ENCODE measurements at places on chromosomes 16 and 17.

GRCh38 chr16:17416461-17417311, 54.1 kb downstream of the XYLT1 start:
- DNase-seq, result no peak

DNA sequence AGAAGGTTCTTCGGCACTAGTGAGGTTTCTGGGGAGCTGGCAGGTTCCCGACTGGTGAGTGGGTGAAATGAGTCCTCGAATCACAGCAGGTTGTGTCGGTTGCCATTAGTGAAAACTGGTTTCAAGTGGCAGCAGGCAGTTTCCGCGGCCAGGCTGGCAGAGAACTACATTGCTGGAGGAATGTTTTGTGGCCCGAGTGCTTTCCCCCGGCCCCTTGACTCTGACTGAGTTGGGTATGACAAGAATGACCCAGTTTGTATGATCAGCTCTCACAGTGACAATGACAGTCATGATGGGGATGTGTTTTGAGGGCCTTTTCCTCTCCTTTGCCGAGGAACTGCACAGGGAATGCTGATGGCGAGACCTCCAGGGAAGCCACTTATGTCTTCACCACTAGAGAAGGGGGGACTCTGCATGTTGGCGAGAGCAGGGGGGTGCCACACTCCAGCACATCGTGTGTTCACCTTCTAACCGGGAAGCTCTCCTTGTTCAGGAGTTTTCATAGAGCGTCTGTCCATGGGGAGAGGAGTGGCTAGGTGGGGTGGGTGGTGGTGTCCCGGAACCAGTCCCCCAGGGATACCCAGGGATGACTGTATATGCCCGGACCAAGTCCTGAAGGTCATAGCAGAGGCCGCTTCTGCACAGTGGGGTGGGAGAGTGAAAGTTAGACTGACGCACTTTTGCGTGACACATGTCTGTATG, 206.0 kb upstream of the CHMP6 start:
- no peak for DNase-seq

DNA sequence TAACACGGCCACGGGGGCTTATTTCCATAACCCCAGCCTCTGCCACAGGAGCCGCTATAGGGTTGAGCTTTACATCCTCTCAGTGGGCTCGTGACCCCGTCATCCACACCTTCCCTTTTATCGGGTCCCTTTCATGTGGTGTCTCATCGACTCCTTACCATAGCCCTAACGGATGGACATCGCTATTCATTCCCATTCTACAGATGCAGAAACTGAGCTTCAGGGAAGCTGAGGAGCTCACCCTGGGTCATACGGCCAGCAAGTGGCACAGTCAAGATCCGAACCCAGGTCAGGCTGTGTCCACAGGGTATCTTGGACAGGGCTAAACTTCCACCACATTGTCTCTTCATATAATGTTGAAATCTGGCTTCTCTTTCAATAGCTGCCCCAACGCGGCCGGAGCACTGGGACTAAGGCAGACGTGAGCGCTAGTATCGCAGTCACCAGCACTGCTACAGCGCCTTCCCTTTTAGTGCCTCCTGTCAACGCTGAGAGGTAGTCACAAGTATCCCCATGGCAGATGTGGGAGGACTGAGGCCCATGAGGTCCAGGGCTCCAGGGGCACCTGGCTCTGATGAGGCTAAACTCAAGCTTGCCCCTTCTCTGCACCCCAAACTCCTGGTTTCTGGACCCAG, 50.8 kb downstream of the SOCS1 start:
- DNase-seq, result no peak

- no peak for DNase-seq
These were observed 6.2 kb upstream of the SLC25A19 start for GRCh38 chr17:75295201-75296158.

- no peak for DNase-seq
These were observed 471.2 kb upstream of the HSBP1 start for GRCh38 chr16:83336603-83337002.

DNA sequence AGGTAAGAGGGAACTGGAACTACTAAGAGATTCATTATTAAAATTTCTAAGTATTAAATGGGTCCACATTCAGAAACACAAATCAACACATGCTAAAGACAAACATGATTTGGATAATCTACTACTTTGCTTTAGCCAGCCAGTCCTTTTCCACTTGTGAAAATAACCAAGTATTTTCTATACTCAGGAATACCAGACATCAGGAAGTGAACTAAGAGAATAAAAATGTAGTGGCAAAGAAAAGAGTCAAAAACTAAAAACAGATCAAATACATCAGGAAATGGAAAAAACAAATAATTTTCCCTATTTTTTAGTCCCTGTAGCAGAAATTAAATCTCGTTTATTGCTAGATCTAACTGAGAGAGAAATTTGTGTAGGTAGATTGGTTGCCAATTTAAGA, 78.0 kb downstream of the MYO1D start:
- no peak for DNase-seq

- no peak for DNase-seq
These were observed 4.8 kb upstream of the UTS2R start for GRCh38 chr17:82366749-82367148.

DNA sequence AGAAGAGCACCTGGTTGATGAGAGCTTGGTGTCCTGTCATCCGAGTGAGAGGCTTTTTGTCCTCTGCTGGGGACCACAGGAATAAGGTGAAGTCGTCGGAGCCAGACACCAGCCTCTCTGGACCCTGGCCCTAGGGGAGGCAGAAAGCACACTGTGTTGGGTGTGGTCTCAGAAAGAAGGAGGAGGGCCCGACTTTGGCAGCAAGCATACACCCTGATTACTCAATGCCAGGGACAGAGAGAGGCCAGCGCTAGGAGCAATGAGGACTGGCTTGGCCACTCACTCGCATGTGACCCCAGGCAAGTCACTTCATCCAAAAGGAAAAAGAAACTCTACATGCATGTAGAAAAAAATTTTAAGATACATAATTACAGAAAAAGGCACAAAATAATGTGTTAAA, 6.8 kb downstream of the NLE1 start:
- no peak for DNase-seq

DNA sequence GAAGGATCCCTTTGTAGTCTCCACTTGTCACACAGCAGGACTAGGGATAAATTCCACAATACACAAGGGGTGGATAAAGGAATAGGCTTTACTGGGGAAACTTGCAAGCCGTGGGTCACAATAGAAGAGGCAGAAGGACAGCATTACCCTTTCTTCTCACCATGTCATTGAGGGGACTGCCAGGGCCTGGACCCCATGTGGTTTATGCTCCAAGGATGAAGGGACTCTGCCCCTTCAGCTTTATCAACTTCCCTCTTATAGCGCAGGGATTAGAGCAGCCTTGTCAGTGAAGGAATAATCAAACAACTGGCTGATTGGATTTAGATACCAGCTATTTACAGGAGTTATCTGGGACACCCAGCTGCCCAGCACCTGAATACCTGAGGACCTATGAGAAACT, 89.8 kb downstream of the HS3ST2 start:
- no peak for DNase-seq

DNA sequence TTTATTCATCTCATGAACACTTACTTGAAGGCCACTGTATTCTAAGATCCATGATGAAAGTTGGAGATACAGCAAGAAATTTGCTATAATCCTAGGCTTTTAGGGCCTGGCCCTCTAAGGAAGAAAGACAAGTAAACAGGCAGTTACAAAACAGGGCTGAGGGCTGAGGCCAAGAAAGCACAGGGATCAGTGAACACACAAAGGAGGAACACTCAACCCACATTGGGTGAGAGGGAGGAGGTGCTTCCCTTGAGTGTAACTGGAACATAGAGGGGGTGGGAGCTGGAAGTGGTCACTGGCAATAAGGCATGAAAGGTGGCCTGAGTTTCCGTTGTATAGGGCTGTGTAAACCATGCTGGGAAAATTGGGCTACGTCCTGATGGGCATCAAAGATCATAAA, 112.2 kb downstream of the ZNF18 start:
- DNase-seq, result no peak

DNA sequence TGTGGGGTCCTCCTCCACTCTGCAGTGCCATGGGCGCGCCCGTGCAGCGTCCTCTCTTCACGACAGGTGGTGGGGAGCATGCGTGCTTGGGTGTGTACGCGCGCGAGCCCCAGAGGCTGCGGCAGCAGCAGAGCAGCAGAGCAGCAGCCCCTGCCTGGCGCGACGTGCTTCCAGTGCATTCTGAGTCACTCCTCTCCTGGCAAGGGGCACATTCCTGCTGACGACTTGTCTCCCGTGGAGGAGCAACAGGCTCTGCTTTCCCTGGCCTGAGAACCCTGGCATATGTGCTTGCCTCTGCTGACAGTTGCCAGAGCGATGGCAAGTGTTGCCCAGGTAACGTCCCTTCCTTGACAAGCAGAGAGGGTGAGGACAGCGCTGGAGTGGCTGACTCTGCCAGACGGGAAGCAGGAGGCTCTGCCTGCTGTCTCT, 133.8 kb upstream of the PLCG2 start:
- no peak for DNase-seq

DNA sequence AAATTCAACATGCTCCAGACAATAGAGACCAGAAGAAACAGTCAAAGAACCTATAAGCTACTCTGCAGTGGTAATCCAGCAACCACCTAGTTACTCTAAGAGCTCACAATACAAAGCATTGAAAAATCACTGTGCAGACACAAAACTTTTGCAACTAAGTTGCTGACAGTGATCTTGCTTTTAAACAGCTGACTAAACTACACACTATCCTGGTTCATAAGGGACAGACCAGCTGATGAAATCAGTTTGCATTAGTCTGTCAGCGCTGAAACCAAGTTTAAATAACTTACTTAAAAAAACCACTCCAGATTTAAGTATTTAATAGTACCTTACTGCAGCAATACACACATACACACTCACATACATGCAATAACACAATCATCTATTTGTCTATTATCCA, 4.6 kb downstream of the VEZF1 start:
- DNase-seq, result no peak

- DNase-seq, result no peak
These were observed 531.8 kb upstream of the SALL1 start for GRCh38 chr16:51682905-51683304.

DNA sequence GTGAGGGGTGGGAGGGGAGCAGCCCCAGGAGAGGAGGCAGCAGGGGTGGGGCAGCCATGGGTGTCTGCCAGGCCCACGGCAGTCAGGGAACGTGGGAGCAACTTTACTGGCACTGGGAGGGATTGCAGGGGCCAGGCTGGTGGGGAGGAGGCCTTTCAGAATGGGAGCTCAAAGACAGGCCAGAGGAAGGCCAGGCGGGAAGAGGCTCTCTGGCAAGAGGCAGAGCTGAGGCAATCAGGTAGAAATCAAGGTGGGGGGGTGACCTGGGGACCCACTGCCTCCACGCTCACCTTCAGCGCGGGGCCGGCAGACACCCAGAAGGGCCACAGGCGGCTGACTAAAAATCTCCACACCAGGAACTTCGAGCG, 11.9 kb upstream of the GSE1 start:
- DNase-seq, result no peak

GRCh38 chr17:12040478-12040877, 19.8 kb downstream of the MAP2K4 start:
- DNase-seq, result no peak

- DNase-seq, result no peak
These were observed 106.5 kb upstream of the METRNL start for GRCh38 chr17:82972836-82973372.

DNA sequence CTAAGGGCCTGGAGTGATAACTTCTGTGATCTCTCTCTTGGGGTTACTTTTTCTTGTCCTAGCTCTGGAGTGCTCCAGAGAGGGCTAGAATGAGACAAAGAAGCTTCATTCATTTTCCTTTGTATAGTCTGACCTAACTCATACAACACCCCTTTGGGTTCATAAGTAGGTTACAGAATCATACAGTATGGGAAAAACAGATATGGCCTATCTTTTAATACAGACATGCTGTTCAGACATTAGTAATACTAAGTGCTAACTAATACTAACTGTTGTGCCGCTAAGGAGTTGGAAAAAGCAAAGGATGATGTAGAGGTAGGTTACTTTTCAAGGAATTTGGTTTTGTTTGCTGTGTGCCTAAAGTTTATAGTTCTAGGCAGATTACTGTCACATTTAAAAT, 84.7 kb downstream of the NLK start:
- DNase-seq, result peak; percentile 5

DNA sequence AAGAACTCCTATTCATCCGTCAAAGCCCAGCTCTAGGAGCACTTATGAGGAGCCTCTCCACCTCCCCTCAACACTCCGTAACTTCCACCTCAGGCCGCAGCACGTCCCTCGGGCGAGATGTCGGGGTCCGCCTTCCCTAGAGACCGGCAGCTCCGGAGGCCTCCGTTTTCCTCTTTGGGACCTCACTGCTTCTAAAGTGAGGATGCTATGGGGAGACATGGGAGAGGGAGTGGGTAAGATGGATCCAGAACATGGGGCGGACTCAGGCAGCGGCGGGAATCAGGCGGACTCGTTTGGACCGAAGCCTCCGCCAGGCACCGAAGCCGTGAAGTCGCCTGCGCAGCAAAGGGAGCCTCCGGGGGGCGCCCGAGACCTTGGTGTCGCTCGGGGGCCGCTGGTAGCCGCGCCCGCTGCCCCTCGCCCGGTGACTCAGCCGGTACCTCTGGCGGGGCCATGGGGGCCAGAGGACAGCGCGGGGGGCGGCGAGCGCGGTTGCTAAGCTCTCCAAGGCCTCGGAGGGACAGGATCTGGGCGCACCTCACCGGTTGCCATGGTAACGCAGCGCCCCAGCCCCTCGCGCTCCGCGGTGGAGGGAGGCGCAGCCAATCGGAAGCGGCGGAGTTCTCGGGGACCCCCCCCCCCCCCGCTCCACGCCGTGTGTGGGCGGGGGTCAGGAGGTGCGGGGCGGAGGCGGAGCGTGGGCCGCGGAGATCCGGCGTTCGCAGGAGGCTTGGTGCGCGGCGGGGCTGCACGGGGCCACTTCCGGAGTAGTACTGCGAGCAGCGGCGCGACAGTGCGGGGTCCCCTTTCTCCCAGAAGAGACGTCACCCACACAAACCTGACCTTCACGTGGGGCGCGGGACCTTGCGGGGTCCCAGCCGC, 1.3 kb upstream of the HIC1 start:
- DNase-seq, result no peak

- DNase-seq, result no peak
These were observed 32.6 kb downstream of the DCUN1D3 start for GRCh38 chr16:20867585-20867984.

DNA sequence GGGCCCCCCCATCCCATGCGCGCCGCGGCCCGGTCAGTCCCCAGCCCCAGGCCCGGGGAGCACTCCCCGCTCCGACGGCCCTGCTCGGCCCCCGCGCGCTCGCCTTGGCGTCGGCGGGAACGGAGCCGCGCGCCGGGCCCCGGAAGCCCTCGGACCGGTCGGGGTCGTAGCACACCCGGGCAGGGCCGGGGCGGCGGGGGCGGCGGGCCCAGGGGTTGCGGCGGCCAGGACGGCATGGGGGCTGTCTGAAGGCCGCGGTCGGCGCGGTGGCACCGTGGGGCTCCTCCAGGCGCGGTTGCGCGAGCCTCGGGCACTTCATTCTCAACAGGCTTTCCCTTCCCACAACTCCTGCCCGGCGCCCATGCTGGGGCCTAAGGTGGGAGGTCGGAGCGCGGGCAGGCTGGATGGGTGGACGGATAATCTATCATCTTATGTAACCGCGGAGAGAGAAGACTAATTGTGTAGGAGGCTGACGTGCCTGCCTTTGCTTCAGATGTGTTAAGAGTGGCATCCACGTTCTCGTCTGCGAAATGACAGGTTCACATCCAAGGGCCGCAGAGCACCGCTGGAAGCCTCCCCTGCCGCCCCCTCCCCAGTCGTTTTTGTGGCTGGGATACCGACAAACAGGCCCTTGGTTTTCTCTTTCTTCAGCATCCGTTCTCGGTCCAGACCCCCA, 708 bp downstream of the BAIAP2 start:
- DNase-seq, result no peak

All from CMK (cell line).